Skin of body (tissue), 3 donors: ENCODE measurements at places on chromosomes 5 and 9. TPM values are rescaled to one million over a fixed set of nuclear protein-coding genes. Genes with fewer than 3 reads are reported as not detected.
A peak's percentile ranks its signal among the peaks of the same experiment; 100 is the strongest.

- DNase-seq = no peak
Observed at GRCh38 chr9:126234681-126235335, 91.8 kb upstream of the MVB12B start.

- peak; percentile 57 for DNase-seq
Observed at GRCh38 chr9:32839013-32839885, 55.9 kb downstream of the TMEM215 start.

Gene GALNT10
- 6.9 TPM for total RNA-seq

DNA sequence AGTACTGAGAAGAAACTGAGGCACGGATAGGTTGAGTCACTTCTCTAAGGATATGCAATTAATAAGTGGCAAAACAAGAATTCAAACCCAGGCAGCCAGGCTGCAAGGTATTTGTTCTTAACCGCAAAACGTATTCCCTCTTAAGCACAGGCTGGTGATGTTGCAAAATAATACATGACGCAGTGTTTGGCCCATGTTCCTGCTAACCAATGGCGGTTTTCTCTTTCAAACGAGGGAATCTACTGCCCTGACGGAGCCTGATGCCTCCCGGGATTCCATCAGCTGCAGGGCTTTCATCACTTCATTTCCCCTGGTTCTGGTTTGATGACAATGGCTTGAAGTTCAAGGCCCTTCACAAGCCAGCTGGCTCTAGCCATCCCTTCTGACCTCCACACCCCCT is 154.8 kb downstream of the SLIT3 start:
- no peak for DNase-seq

Gene ZFP2
- 1.9 TPM for total RNA-seq

DNA sequence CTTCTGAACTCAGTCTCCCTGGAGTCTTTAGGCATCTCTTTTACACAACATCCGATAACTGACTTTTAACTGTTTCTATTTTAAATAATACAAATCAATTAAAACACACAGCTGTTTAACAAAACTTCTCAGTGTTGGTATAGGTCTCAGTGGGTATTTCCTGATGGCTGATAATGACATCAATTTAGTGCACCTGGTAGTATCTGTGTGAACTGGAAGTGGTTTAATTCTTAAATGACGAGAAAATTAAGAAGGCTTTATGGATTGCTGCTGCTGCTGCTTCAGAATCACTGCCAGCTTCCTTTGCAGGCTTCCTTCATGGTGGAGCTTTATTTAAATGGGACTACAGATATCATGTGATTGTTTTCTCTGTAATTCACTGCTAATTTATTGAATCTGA is 92.3 kb downstream of the RPS23 start:
- DNase-seq = no peak

- DNase-seq = no peak
Observed at GRCh38 chr9:643966-644365, 197.5 kb upstream of the DMRT1 start.

GRCh38 chr9:29830821-29831220 is 2257.5 kb upstream of the C9orf72 start:
- no peak for DNase-seq

GRCh38 chr9:69178583-69179011 is 4.5 kb downstream of the TJP2 start:
- no peak for DNase-seq

GRCh38 chr5:109862301-109862700 is 172.6 kb downstream of the MAN2A1 start:
- no peak for DNase-seq

Gene RNF208
- total RNA-seq = 0.20 TPM

DNA sequence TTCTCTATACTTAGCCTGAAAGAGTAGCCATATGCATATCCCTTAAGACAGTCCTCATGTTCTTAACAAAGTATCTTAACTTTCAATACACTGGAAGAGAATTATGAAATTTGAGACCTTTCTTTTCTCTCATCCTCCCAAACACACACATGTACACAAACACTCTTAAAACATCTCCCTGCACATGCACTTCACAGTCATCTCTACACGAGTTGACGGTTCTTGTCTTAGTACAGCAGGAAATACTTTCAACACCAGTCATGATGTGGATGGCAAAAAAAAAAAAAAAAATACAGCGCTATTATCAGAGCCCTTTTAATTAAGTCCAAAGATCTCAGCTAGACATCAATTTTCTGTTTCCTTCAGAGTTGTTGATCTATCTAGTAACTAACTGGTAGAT is 43.6 kb upstream of the PCSK1 start:
- no peak for DNase-seq

DNA sequence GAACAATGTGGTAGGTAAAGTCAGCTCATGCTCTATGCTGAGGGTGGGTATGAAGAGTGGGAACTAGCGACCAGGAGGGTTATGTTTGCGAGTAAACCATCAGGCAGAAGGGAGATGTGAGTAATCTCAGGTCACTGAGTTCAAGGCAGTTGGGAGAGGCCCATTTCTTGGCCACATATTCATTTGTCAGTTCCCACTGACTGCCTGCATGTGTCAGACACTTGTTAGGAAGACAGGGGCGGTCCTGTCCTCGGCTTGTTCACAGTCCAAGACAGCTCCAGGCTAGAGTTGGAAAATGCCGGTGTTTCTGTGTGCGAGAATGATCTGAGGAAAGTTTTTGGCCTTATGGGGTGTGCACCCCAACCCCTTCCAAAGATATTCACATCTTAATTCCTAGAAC is 48.6 kb upstream of the GDNF start:
- no peak for DNase-seq

- DNase-seq = peak; percentile 35
Observed at GRCh38 chr5:139492700-139493192, 10.2 kb upstream of the STING1 start.
